ENCODE measurements at places on chromosomes 7 and 10.

GRCh38 chr10:76324283-76324682 lies 892.9 kb downstream of the LRMDA start:
- DNase-seq, result no peak

DNA sequence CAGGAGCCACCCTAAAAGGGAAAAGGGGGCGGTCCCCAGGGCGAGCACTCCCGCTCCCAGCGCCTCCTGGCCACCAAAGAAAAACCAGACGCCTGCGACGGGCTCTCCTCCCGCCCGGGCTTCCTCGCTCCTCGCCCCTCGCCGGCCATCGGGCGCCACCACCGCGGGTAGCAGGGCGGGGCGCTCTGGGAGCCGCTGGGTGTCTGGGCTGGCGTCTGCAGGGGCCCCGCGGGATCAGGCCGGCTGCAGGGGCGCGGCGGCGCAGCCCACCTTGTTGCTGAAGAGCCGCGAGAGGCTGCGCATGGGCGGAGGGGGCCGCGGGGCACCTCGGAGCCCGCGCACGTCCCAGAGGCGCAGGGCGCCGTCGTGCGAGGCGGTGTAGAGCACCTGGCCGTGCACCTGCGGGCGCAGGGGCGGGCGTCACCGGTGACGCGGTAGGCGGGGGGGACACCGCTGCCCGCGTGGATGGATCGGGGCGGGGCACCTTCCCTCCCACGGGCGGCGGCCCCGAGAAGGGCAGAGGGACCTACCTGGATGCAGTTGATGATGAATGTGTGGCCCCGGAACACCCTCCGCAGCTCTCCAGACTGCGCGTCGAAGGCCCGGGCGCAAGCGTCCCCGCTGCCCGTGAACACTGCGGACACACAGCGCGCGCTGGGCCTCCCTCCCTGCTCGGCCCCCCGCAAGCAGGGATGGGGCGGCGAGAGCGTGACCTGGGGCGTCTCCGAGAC lies 28.3 kb downstream of the WDR86 start:
- DNase-seq, result no peak

GRCh38 chr10:14235566-14236195 lies 95.0 kb downstream of the FRMD4A start:
- DNase-seq, result no peak

- DNase-seq, result no peak
Observed at GRCh38 chr7:29102558-29103151, 43.7 kb downstream of the CPVL start.

- DNase-seq, result no peak
Observed at GRCh38 chr7:45589061-45589460, 14.9 kb downstream of the ADCY1 start.
